GF-D8 (cell line): ENCODE measurements at places on chromosomes 5 and 9.

GRCh38 chr5:178983728-178984127 lies 11.4 kb downstream of the GRM6 start:
- no peak for DNase-seq

DNA sequence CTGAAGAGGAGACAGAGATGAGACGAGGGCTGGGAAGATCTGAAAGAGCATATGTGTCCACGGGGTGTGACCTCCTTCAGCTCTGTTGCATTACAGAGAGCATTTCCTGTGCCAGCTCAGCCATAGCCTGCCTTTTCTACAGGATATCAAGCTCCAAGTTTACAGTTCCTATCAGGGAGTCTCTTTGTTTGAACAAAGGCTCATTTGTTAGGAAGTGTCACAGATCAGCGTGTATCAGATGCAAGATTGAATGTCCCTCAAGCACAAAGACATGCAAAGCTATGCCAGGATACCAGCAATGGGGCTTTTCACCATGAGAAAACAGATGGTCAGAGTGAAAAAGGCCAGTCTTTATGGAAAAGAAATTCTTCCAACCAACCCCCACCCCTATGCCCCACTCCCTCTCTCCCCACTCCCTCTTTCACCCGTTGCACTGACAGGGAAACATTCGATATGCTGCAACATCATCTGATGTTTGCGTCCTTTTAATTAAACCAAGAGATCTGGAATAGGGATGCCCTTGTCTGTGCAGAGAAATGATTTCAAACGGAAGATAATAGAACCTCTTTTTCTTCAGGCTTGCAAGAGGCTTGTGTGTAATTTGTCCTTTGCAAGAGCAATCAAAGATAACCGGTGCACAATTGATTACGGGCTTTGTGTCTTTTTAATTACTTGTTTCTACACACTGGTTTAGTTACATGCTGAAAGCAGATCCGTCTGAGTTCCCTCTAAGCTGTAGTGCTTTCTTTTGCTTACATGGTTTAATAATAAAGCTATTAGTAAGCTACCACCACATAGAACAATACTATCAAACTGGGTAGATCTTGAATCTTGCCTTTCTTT lies 263.1 kb upstream of the RGMB start:
- no peak for DNase-seq

DNA sequence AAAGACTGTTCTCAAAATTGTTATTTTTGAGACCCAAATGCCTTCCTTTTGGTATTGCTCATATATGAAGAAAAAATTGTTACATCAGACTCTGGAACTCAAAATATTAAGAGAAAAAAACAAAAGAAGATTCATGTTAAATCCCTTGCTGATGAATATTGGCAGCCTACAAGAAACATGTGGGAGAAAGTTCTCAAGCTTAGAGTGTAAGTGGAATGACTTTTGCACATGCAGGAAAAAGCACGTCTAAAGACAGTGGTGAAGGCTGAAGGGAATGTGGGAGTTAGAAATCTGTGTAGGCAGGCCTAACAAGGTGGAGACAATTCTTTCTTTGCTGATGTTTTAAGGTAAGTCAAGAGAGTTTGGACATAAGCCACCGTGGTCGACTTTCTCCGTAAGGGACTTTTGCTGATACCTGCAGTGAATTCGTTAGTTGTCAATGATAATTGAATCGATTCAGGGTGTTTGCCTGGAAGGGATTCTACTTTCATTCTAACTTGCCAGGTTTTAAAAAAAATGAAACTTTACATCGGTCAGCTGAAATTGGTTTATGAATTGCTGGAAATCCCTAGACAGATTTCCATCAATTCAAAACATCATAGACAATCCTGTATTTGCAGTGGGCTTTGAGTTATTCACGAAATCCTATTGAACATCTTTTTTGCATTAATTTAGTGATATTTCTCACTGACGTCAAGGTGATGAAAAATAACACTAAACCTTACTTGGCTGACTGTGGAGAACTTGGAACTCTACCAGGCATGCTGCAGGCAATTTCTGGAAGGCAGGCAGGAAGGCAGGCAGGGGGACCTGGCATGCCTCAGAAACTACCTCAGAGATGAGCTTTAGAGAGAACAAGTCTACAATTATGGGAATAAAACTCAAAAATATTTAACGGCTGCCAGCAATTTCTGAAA lies 359.1 kb upstream of the ADAMTSL1 start:
- DNase-seq: no peak

- DNase-seq: no peak
Observed at GRCh38 chr5:102561894-102562760, 63.3 kb upstream of the SLCO6A1 start.

GRCh38 chr5:32760091-32760509 lies 49.0 kb downstream of the NPR3 start:
- no peak for DNase-seq

DNA sequence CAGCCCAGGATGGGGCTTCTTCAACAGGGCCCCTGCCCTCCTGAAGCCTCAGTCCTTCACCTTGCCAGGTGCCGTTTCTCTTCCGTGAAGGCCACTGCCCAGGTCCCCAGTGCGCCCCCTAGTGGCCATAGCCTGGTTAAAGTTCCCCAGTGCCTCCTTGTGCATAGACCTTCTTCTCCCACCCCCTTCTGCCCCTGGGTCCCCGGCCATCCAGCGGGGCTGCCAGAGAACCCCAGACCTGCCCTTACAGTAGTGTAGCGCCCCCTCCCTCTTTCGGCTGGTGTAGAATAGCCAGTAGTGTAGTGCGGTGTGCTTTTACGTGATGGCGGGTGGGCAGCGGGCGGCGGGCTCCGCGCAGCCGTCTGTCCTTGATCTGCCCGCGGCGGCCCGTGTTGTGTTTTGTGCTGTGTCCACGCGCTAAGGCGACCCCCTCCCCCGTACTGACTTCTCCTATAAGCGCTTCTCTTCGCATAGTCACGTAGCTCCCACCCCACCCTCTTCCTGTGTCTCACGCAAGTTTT lies 23.6 kb downstream of the PCDHGC5 start:
- no peak for DNase-seq

GRCh38 chr9:113786071-113786470 lies 90.0 kb upstream of the ZNF618 start:
- DNase-seq: no peak

DNA sequence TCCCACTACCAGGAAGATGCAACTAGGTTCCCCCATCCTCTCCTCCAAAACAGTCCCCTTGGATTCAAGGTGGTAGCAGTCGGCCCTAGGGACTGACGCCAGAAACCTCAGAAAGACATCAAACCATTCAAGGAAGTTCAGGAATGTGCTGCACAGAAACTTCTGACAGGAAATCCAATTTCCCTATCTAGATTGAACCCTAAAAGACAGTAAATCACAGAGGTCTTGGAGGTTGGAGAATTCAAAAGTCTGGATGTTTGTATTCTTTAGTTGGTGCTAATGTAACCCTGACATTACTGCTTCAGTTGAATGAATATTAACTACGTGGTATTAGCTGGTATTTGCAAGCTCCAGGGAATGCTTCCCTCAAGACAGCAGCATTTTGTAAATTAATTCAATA lies 125.3 kb downstream of the SYK start:
- no peak for DNase-seq

- no peak for DNase-seq
Observed at GRCh38 chr9:120571443-120572257, 8.3 kb downstream of the CDK5RAP2 start.

- no peak for DNase-seq
Observed at GRCh38 chr5:160420331-160420610, 1.4 kb upstream of the PTTG1 start.

- DNase-seq: no peak
Observed at GRCh38 chr5:178343306-178343705, 110.7 kb upstream of the PHYKPL start.

DNA sequence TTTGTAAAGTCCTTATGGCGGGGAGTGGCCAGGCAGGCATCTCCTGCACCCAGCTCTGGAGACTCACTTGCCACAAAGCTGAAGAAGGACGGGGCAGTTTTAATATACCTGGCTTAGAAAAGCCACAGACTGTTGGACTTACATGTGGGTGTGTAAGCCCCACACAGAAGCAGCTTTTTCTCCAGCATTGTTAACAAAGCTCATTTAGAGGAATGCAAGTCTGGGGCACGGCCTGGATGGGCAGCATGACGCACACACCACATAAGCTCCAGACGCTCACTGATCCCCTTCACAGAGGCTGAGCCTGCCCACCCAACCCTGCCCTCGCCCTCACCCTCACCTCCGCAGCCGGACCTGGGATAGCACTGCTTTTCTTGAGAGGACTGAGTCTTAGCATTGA lies 58.0 kb upstream of the PDE8B start:
- no peak for DNase-seq

DNA sequence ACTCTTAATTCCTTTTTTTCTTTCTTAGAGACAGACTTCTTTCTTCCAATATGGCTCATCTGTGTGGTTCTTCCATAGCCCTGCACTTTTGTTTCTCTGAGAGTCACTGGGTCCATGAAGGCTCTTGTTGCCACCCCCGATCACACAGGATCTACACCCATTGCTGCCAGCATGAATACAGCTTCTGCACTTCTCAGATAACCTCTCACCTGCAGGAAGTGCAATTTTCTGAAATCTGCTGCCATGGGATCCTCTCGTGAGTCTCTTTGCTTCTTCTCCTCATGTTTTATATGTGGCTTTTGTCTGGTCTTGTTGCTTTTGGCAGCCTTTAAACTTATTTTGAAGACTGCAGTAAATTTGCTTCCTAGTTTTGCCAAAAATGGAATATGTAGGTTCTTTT lies 171.2 kb downstream of the TMEM167A start:
- no peak for DNase-seq

DNA sequence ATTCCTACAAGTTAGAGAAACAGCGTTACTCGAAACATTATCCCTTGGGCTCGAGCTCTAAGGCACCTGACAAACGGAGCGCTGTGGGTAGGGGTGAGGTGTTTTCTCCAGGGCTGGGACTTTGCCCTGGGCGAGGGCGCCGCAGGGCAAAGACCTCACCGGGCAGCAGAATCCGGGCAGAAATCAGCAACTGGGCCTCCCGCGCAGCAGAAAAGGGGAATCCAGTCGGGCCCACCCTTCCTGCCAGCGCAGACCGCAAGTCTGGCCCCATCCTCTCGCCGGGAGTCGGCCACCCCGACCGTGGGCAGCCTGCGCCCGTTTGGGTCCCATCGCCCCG lies 430 bp upstream of the MSH3 start:
- no peak for DNase-seq

- DNase-seq: no peak
Observed at GRCh38 chr5:77518304-77518703, 26.2 kb upstream of the WDR41 start.

GRCh38 chr9:100394032-100394695 lies 32.8 kb upstream of the MSANTD3 start:
- no peak for DNase-seq

DNA sequence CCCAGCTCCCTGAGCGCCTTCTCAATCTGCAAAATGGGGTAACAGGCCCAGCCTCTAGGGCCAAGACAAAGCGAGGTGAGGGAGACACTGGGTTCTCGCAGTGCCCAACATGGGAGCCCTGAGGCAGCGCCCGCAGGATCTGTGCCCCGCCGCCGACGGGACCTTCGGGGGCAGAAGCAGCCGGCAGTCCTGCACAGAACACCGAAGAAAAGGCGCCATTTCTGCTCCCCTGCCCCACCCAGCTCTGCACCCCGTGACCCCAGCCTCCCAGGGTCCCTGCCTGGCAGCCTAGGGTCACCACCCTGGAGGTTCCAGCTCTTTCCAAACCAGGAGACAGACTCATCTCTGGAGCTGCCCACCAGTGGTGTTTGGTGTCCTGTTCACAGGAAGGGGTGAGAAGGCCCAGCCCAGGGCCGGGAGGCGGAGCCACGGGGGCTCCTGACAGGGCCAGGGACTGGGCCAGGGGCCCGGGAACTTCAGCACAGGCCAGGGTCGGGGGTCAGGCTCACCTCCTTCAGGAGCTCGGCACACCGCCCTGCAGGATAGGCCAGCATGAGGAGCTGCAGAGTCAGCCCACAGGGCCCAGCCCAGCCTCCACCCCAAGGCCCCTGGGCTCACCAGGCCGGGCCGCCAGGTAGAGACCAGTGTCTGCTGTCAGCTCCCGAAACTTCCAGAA lies 3.3 kb downstream of the LCN8 start:
- DNase-seq: no peak

GRCh38 chr9:125630436-125630835 lies 76.6 kb downstream of the MAPKAP1 start:
- no peak for DNase-seq

GRCh38 chr5:174325961-174326360 lies 280.5 kb downstream of the NSG2 start:
- DNase-seq: no peak

DNA sequence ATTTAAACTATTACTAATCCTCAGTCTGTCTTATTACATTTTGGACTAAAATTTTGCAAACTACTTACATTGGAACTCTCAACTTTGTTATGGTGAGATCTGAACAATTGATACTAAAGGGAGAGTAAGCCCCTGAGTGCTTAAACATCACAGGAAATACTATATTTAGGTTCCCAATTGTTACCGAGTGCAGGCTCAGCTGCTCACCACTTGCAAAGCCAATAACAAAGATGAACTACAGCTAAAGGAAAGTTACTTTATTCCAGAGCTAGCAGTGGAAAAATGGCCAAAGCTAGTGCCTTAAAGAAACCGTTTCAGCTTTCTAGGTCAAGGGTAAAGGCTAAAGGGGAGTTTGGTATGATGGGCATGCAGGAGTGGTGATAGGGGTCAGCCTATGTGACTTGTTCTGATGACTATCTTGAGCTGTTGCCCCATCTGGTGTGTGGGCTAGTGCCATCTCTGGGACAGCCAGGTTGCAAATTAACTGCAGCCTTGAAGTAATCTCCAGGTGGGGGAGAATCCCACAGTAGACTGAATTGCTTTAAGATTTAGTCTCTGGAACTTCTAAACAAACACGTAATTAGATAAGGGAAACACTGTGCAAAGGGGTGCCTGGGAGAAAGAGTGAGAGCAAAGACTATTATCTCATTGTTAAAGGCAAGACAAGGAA lies 7.8 kb upstream of the NDUFB6 start:
- DNase-seq: no peak

DNA sequence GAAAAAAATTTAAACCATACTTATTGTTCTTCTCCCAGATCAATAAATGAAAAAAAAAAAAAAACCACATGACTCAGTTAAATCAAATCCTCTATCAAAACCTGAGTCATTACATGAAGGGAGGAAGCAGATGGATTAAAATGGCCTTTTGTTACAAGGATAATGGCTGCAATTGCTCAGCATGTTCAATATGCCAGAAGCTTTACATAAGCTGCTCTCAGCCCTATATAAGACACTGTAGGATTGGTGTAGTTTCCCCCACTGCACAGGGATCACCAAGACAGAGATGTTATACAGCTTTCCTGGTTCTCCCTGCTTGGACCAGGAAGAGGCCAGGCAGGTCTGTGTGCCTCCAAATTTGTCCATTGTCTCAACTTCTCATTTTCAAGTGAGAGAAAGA lies 101.6 kb upstream of the MAP1B start:
- no peak for DNase-seq
